Sigmoid colon (tissue), 7 donors: ENCODE measurements at places on chromosomes 1 and 21. TPM values are rescaled to one million over a fixed set of nuclear protein-coding genes. Genes with fewer than 3 reads are reported as not detected.

The MCOLN2 gene
- total RNA-seq, result 12.5 TPM

The FBXO2 gene
- total RNA-seq, result 9.7 TPM

The PFKFB2 gene
- 5.4 TPM for total RNA-seq

- DNase-seq, result no peak
Measured at GRCh38 chr1:2911421-2912178, 109.7 kb upstream of the ACTRT2 start.

DNA sequence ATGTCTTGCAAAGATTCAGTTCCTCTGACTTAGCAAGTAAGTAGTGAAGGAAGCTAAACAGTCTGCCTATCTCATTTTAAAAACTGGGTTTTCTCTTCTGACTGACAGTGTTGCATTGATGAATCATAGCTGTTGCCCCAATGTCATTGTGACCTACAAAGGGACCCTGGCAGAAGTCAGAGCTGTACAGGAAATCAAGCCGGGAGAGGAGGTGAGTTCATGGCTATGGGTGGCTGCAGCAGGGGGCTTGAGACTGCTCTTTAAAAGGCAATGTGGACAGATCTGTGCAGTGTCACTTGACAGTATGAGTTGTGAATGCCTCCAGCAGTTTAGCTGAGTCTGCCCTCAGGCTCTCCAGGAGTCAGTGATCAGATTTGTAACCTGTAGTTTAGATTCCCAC, 46.6 kb downstream of the SMYD2 start:
- no peak for DNase-seq

The GPR157 gene
- total RNA-seq, result 1.8 TPM

DNA sequence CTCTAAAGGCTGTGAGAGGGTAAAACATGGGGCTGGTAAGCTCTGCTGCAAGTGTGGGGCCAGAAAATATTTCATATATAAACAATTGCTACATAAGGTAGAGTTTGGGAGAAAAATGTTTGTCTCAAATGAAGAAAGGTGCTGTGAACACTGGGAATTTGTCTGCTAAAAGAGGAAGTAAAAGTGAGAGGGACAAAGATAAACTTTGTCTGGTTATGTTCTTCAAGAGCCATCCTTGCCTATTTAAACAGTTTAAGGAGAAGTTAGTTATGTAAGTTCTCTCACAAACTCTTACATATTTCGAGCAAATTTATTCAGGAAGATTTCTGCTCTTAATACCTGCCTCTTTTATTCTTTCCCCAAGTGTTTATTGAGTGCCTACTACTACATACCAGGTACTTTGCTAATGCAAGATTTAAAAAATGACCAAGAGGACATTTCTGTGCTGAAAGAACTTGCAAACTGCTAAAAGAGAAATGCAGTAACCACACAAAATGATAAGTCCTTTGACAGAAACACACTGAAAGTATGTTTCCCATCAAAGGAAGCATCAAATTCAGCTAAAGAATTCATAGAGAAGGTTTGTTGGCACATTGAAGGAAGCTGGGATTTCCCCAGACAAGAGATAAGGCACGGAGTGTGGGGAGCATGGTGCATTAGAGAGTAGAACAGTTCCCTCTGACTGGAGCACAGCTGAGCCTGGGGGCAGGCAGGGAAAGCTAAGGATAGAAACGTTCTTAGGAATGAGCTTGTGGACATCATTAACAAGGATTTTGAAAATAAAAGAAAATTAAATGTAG, 549.1 kb downstream of the PTBP2 start:
- DNase-seq, result no peak

The LYPLA2 gene
- total RNA-seq, result 24.0 TPM

The ZMPSTE24 gene
- 40.5 TPM for total RNA-seq

The DNAJC6 gene
- 3.9 TPM for total RNA-seq

The MYOM3 gene
- not detected for total RNA-seq

The SERTAD4 gene
- total RNA-seq, result 23.5 TPM

GRCh38 chr1:8471451-8471850, 153.5 kb downstream of the SLC45A1 start:
- no peak for DNase-seq
